ENCODE measurements at places on chromosomes 11 and 22.

GRCh38 chr22:50601669-50602337 is 1.2 kb downstream of the MAPK8IP2 start:
- DNase-seq, result no peak

- no peak for DNase-seq
Measured at GRCh38 chr11:19164230-19164855, 37.4 kb downstream of the CSRP3 start.

DNA sequence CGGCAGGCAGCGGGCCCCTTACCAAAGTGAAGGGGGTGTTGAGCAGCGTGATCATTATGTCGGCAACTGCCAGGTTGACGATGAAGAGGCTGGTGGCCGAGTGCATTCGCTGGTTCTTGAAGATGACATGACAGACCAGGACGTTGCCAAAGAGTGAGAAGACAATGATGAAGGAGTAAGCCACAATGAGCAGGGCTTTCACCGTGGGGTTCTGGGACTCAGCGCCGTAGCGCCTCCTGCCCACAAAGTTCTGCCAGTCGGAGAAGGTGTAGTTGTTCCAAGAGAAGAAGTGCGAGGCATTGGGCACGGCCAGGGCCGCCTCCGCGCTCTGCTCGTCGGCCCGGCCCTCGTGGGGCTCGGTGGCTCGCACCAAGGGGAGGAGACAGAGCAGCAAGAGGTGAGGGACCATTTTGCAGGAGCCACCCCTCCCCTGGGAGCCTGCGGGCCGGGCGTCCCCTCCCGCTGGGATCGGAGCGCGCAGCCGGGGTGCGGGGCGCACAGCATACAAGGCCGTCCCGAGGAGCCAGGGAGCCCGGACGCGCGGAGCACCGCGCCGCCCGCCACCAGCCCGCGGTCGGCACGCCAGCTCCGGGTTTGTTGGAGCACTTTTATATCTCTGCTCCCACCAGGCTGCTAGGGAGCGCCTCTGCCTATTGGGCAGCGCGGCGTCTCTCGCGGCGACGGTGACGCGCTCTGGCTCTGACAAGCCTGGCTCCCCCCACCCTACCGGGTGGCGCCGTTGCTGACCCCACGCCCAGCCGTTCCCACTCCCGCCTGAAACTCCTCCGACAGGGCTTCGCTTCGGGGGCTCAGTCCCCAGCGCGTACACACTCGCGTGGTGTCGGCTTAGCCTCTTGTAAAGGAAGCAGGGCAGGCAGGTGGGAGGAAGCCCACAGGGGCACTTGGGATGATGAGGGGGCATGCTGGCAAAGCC is at the start of gene GPR83:
TSS of gene GPR83 (minus strand) at position 581 of the 934 bp plus-strand sequence. CDS start at position 409, 172 bp downstream.
- no peak for DNase-seq

DNA sequence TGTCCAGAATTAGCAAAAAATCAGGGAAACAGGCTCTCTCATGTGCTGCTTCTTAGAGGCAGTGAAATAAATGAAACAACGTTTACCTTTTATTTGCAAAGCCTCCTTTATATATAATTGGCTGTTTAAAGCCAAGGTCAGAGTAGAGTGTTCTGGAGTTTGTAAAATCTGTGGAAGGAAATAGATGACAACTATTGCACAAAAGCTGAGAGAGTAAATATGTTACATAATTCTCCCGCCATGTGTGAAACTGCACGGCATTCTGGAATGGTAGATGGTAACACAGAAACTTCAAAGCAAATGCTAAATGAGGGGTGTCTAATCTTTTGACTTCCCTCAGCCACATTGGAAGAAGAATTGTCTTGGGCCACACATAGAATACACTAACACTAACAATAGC is 51.5 kb upstream of the FGF3 start:
- no peak for DNase-seq

- DNase-seq, result no peak
Measured at GRCh38 chr11:23732026-23732425, 764.8 kb upstream of the LUZP2 start.

DNA sequence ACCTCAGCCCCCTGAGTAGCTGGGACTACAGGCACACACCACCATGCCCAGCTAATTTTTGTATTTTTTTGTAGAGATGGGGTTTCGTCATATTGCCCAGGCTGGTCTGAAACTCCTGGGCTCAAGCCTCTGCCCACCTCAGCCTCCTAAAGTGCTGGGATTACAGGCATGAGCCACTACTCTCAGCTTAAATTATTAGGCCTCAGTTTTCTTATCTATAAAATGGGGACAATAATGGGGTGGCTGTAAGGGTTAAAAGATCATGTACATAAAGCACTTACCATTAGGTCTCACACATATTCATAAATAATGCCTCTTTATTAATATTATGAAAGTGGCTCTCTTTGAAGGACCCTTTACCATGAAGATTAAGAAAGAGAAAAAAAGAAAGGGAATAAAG is 31.5 kb upstream of the CKAP5 start:
- DNase-seq, result no peak

GRCh38 chr22:44340271-44341239 is 27.8 kb upstream of the SHISAL1 start:
- no peak for DNase-seq

GRCh38 chr11:70135625-70136059 is 57.5 kb downstream of the ANO1 start:
- no peak for DNase-seq

GRCh38 chr11:27520226-27520625 is 13.7 kb upstream of the LIN7C start:
- DNase-seq, result no peak

DNA sequence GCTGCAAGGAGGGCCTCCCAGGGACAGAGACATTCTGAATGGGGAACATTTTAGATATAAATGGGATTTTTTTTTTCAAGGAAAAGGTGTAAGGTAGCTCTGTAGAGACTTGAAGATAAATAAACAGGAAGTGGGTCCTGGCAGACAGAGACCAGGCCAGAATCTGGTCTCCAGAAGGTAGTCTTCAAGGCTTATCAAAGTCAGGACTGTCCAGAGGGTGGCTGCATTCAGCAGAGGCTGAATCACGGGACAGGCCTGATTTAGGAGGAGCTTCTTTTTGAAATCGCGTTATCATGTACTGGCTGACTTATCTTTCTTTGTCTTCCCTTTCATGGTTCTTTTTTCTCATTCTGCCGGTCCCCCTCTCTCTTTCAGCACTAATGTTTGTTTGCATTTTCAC is 542.9 kb downstream of the NTM start:
- no peak for DNase-seq

GRCh38 chr11:121716060-121716459 is 263.3 kb upstream of the SORL1-AS1 start:
- no peak for DNase-seq

DNA sequence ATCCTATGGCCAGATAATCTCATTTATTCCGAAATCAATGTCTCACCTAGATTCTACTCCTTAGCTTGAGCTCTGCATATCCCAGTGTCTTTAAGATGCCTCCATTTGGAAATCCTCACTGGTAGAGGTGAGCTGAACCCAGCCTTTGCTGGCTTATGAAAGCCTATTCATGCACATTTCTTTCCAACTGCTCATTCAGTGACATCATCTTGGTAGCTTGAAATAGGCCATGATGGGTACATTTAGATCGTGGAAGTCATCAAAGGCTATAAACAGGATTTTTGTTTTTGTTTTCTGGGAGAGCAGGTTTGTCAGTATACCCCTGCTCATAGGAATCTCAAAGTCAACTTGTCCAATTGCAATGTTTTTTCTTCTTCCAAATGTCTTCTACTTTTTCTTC is 6.0 kb downstream of the NXPE1 start:
- no peak for DNase-seq

DNA sequence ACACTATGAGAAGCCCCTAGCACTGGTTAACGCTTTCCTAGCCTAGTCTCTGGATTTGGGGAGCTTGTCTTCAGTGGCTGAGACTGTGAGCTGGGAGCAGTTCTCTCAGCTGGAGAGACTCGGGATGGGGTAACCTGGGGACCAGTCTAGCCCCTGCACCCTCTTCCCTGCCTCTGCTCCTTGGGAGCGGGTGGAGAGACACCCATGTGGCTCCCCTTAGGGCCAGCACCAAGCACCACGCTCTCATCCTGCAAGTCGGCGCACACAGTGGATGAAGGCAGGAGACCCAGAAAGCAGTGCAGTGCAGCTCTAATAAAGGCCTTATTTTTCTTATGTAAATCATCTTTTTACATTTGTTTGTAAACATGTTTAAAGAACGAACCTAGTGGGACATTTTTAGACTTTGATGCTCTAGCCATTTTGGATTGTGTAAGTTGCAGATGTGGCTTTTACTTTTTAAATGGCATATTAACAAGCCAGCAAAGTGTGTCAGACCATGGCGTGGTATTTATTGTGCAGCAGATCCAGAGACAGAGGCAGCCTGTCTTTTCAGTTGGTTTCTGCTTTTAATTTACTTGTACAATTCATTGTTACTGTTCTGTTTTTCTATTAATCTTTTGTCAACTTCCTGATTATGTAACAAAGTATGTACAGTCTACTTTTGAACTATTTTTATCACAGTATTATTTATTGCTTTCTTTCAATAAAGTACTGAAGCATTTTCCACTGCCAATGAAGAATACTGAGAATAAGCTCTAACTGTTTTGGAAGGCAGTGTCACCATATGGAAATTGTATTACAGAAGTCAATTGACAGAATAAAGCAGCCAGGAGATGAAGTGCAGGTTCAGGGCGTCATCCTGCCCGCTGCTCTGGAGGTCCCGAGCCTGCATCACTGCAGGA is 14.4 kb upstream of the CTTN start:
- DNase-seq, result no peak

DNA sequence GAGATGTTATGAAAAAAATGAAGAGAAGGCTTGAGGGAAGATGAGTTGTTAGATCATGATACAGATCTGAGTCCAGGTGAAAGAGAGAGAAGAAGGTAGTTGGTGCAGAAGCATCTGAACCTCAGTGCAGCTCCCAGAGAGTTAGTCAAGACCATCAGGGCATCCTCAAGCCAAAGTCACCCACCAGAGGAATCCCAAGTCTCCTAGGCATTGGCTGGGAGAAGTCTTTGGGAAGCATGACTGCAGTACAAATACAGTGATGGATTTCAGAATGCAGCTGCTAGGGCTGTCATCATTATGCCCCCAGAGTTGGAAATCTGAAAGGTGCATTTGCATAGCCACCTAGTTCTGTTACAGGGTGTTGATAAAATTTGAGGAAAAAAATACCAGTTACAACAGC is 59.7 kb upstream of the GALNT18 start:
- DNase-seq, result no peak

GRCh38 chr22:48926136-48926535 is 901.5 kb downstream of the BRD1 start:
- no peak for DNase-seq

DNA sequence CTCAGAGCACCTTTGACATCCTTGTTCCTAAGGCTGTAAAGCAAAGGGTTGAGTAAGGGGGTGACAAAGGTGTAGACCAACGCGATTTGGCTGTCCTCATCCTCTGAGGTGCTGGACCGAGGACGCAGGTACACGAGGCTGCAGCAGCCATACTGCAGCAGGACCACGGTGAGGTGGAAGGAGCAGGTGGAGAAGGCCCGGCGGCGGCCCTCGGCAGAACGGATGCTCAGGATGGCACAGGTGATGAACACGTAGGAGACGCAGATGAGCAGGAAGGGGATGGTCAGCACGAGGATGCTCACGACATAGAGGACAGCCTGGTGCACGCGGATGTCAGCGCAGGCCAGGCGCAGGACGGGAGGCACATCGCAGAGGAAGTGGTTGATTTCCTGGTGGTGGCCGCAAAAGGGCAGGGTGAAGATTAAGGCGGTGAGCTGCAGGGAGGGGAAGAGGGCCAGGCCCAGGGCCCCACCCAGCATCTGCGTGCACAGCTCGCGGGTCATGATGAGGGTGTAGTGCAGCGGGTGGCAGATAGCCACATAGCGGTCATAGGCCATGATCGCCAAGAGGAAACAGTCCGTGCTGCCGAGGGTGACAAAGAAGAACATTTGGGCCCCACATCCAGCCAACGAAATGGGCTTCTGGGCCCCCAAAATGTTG is 632 bp downstream of the OR10Q1 start:
- no peak for DNase-seq

DNA sequence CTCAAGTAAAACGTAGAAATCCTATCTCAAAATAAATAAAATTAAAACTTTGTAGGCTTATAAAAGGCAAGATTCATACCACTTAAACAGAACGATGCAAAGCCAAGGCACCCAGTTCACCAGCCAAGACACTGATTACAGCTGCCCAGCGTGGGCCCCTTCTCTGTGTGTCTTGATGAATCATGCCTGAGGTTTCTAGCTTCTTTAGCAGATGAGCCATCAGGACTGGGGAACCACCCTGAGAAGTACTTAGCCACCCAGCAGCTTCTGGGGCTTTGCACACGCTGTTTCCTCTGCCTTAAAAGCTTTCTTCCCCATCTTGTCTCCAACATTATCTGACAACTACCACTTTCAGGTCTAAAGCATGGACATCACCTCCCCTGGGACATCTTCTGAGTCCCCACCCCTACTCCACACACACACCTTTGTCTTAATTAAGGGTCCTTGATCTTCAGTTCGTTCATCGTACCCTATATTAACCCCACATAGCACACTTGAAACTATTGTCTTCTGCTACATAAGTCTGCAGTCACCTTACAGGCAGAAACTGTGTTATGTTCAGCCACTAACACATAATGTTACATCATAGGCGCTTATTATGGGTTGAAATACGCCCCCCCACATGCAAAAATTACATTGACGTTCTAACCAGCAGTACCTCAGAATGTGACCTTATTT is 8.7 kb upstream of the LAYN start:
- DNase-seq, result peak; percentile 77

DNA sequence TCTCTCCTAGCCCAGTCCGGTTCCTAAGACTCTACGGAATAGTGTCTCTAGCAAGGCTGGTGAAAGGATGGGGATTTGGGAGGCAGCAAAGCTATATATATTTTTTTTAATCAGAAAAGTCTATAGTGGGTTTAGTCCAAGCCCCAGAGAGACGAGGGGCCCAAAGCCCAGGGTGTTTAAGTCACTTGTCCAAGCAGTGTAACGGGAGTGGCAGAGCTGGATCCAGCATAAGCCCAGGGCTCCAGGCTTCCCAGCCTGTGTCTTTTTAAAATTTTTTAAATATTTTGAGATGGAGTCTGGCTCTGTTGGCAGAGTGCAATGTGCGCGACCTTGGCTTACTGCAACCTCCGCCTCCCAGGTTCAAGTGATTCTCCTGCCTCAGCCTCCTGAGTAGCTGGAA is 6.8 kb downstream of the GRIK4 start:
- no peak for DNase-seq

DNA sequence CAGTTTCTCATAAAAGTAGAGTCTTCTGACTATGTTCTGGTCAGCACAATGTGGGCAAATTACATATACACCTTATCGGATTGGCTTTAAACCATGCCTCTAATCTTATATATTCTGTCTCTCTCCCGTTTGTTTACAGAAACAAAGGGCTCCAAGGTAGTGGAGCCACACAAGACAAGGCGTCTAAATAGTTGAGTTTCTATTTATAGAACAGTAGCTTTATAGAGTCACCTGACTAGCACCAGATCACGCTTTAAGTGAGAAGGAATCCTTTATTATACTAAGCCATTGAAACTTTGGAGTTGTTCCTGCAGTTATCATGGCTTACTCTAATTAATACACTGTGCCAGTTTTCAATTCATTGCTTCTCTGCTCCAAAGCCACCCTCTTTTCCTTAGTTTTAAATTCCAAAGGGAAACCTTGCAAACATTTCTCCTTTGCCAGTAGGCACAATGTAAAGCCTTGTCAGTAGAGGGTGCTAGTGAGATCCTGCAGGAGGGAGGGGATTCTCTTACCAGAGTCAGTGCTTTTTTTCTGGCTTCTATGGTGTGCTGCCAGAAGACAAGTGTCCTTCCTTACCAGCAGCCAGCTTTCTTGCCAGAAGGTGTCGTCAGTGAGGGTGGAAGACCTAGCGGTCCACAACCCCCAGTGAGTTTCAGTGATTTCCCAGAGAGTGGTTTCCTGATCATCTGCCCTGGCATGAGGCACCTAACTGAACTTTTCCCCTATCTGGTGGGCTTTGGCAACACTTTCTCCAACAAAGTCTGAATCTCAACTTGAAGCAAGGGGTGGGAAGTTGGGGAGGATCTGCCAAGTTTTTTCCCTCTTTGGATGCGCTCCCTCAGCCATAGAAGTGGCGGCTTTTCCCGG is 71.7 kb downstream of the RAB38 start:
- peak; percentile 41 for DNase-seq
